Stimulated activated CD4-positive, alpha-beta T cell treated with anti-CD3 and anti-CD28 coated beads, Interleukin-1b, Interleukin-23, amount 100 ng/mL, for 24 hours (primary cell): ENCODE measurements at places on chromosomes 5 and 9.

DNA sequence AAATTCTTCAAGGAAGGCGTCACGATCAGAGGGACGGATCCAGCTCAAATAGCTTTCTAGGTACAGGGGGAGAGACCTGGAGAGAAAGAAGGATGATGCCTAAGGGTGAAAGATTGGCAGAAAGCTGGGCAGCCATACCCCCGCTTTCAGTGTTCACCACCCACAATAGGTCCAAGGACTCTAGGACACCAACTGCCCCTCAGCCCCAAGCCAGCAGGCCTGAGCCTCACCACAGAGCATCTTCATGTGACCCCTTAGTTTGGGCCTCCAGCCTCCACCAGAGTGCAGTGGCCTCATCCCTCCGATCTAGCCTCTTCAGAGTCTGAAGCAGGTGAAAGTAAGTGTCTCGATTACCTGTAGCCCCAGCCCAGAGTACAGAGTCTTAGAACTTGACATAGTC, 1.7 kb upstream of the VCP start:
- no peak for DNase-seq

- DNase-seq, result no peak
Observed at GRCh38 chr9:86632537-86632936, 278.3 kb upstream of the TUT7 start.

- no peak for DNase-seq
Observed at GRCh38 chr5:59021837-59022514, 439.1 kb downstream of the RAB3C start.

DNA sequence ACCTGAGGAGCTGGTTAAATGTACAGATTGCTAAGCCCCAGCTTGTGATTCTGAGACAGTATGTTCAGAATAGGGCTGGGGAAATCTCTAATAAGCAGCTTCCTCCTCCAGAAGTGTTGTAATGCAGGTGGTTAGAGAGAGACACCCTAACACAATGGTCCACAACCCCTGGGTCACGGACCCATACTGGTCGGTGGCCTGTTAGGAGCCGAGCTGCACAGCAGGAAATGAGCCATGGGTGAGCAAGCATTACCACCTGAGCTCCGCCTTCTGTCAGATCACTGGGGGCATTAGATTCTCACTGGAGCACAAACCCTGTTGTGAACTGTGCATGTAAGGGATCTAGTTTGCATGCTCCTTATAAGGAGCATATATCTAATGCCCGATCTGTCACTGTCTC, 61.8 kb downstream of the SLC36A1 start:
- DNase-seq, result no peak

GRCh38 chr5:52800394-52801213, 12.9 kb downstream of the ITGA1 start:
- peak; percentile 28 for DNase-seq

DNA sequence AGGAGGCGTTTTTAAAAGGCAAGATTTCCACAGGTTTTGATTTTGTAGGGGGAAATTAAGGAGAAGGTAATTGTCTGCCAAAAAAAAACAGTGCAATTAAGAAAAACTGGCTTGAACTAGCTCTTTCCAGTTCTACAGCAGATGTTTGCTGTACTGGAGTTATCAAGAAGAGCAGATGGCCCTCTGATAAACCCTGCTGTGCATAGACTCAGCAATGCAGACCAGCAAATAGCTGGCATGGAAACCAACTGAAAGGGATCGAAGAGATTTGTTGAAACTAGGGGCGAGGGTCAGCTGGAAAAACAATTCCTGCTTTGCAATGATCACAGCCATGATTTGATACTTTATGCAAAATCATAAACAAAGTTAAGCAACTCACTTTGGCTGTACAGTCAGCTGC, 17.8 kb upstream of the BHMT start:
- DNase-seq, result no peak

DNA sequence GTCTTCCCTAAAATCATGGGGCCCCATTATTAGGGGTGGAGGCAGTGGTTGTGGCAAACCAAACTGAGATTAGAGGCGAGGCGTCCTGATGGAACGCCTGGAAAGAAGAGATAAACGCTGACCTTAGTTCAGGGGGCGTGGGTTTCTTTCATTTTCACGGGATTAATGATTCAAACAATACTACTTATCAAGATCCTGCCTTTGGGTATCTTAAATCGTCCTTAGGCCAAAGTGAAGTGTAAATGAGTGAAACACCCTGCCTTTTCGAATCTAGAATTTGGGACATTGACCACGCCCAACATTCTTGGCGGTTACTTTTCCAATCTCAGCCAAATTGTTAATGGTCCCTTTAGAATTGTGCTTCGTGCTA, 1.0 kb upstream of the UBTD2 start:
- DNase-seq, result no peak
